ENCODE measurements at places on chromosomes 7 and 10. TPM values are rescaled to one million over a fixed set of nuclear protein-coding genes. Genes with fewer than 3 reads are reported as not detected.

DNA sequence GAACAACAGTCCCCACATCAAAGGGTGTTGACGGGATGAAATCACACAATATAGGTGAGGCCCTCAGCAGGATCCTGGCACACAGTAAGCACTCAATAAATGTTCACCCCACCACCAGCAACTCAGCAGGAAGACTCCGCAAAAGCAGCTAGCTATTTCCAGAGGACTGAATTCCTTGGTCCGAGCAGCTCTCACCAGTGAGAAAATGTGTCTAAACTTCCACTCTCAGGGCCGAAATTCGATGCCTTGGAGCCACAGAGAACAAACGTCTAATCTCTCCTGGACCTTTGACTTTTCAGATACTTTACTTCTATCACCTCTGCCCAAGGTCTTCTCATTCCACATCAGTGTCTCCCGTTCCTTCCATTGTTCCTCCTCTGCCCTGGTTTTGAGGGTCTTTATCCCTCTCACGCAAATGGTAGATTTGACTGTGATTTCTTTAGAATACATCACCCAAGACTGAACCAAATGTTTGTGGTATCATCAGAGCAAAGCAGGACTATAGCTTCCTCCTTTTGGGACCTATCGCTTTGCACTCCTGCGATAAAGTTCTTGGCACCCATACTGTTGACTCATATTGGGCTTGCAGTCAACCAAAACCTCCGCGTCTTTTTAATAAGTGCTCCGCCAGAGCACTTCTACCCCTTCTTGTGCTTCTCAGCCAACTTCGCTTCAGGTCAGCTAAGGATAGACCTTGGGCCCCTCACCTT lies 903 bp upstream of the NT5C2 start:
- H3K27me3 ChIP-seq = no peaks in the 10 kb centered on the region
- peak overlapping the region; percentile 15 for H3K27ac ChIP-seq
- H3K36me3 ChIP-seq = no peaks in the 10 kb centered on the region
- DNase-seq = no peak
- H3K4me3 ChIP-seq = no peak overlapping the region

DNA sequence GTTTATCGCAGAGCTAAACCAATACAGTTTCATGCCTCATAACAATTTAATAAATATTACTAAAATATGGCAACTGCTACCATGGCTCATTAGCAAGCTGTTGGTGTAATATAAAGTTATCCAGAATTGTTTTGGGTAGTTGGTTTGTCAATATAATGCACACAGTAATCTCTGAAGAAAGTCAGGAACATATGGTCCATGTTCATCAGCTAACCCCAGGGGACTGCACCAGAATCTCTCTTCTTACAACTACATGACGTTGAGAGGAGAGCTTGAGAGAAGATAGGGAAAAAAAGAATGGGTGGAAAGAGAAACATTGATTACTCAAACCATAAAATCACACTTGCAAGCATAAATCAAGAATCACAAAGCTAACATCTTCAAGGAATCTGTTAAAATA lies 333.7 kb downstream of the NRG3 start:
- no peaks in the 10 kb centered on the region for H3K27me3 ChIP-seq
- no peaks in the 10 kb centered on the region for H3K36me3 ChIP-seq
- no peaks in the 10 kb centered on the region for H3K4me1 ChIP-seq
- no peak overlapping the region for H3K4me3 ChIP-seq

The MAD1L1 gene
- total RNA-seq = 56.2 TPM

The STEAP1B gene
- total RNA-seq = not detected

GRCh38 chr7:110623436-110623835 lies 467.5 kb upstream of the LRRN3 start:
- no peak overlapping the region for H3K4me3 ChIP-seq
- H3K36me3 ChIP-seq = no peaks in the 10 kb centered on the region
- H3K27ac ChIP-seq = no peak overlapping the region
- DNase-seq = no peak
- H3K4me1 ChIP-seq = no peaks in the 10 kb centered on the region
- H3K27me3 ChIP-seq = no peaks in the 10 kb centered on the region

- no peaks in the 10 kb centered on the region for H3K27me3 ChIP-seq
- no peak for DNase-seq
- H3K36me3 ChIP-seq = no peaks in the 10 kb centered on the region
Observed at GRCh38 chr10:75694790-75695189, 263.4 kb downstream of the LRMDA start.

All from cardiac muscle cell (in vitro differentiated cells and primary cell).